ENCODE measurements at places on chromosomes 3 and 15.

DNA sequence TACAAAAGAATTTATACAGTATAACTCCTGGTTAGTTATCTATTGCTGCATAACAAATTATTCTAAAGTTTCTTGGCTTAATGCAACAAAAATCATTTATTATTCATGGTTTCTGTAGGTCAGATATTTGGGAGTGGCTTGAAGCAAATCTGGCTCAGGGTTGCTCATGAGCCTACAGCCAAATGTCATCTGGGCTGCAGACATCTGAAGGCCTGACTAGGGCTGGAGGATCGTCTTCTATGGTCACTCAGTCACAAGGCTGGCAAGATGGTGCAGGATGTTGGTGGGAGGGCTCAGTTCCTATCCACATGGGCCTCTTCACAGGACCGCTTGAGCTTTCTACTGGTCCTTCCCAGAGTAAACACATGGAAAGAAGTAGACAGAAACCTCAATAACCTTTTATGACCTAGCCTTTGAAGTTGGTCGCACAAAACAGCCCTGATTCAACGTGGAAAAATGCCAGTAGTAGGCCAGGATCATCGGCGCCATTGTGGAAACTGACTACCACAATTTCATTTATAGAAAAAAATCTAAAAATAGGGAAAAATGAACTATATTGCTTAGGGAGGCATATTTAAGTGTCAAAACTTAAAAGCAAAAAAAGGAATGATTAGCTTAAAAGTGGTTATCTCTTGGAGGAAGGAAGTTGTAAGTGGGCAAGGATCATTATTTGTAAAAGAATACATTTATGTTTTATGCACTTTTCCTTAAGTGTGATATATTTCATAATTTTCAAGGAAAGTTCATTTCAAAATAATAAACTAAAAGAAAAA is 9.9 kb upstream of the MITF start:
- DNase-seq = no peak

- no peak for DNase-seq
Observed at GRCh38 chr3:108159865-108160264, 62.4 kb downstream of the IFT57 start.

DNA sequence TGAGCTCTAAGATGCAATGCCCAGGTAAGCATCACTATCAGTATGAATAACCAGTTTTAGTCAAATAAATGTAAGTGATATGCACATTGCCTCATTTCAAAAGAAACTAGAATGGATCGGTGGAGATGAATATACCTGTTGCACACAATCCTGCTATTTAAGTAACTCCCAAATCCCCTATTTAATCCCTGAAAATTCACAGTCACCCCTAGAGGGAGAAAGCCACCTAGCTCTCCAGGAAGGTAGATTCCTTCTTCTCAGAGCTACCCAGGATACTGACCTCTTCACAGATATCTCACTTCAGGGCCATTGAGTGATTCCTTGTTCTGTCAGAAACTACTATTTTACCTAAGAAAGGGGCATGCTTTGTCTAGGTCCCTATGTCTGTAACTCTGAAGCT is 11.7 kb downstream of the LSAMP start:
- no peak for DNase-seq

- no peak for DNase-seq
Observed at GRCh38 chr3:66390013-66390412, 110.8 kb downstream of the LRIG1 start.

- peak; percentile 83 for DNase-seq
Observed at GRCh38 chr3:193962986-193963685, 172.8 kb upstream of the HES1 start.

- peak; percentile 22 for DNase-seq
Observed at GRCh38 chr3:145776782-145777408, 384.1 kb downstream of the PLOD2 start.

GRCh38 chr3:7733933-7734332 is 767.7 kb upstream of the LMCD1 start:
- no peak for DNase-seq

DNA sequence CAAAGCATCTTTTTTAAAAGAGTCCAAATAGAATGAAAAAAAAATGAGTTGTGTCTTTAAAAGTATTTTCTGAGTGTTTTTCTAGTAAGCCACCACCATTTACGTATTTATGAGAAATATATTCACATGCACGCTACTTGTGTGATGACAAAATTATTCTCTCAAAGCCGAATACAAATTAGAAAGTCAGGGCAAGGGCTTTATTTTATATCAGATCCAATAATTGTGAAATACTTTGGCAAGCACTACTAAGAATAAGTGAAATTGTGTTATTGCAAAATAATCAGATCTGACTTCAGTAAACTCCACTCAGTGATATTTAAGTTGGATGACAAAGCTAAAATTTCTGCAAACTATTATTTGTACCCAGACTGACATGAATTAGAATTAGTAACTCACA is 589.3 kb upstream of the KCNMB2 start:
- no peak for DNase-seq

GRCh38 chr3:171804618-171805389 is 5.5 kb downstream of the PLD1 start:
- DNase-seq = no peak

DNA sequence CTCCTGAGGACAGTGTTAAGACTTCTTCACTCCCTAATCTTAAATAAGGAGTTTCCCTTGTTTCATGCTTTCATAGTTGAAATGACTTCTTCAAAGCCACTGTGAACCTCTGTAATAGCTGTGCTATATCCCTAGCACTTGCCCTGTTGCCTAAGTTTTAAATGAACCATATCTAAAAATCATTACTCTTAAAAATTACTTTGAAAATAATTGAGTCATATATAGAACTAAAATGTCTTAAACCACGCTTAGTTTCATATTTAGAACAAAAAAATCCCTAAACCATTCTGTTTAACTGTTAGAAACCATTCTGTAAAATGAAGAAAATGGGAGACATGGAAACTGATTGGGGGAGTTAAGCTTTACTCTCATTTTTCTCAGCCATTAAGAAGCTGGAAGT is 29.8 kb downstream of the DNAJC19 start:
- DNase-seq = peak; percentile 20

- DNase-seq = no peak
Observed at GRCh38 chr3:139394116-139394515, 4.7 kb upstream of the COPB2 start.

DNA sequence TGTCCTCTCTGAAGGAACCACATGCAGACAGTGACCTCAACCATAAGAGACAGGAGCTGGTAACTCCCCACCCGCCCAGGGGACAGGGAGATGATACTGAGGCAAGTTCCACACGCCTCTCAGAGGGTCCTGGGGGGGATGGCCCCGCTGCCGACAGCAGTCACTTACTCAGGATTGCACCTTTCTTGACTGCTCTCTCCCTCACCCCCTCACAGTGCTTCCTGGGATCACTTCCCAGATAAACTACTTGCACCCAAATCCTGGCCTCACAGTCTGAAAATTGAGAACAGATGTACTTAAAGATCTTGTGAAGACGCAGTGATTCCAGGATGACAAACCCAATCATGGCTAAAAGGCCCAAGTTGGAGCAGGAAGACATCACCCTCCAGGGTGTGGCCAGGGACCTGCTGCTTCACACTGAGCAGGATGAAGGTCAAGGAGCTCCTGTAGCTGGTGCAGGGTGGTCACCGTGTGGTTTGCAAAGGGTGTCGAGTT is 207.6 kb downstream of the ADAMTS17 start:
- DNase-seq = no peak

DNA sequence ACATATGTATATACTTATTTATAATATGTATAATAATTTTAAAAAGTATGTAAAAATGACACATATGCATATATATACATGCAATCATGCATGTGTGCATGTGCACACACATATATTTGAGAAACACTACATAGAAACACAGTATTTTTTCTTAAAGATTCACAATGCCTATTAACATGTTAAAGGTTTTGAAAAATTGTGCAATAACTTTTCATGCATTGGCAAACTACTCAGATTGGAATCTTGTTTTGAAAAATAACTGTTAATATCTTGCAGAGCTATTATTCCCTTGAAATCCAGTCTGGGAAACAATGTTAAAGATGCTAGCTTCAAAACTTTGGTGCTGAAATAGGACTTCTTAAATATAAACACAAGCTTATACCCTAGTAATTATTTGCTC is 256.2 kb upstream of the P2RY1 start:
- no peak for DNase-seq

- peak; percentile 70 for DNase-seq
Observed at GRCh38 chr3:27927882-27928281, 205.8 kb upstream of the EOMES start.

DNA sequence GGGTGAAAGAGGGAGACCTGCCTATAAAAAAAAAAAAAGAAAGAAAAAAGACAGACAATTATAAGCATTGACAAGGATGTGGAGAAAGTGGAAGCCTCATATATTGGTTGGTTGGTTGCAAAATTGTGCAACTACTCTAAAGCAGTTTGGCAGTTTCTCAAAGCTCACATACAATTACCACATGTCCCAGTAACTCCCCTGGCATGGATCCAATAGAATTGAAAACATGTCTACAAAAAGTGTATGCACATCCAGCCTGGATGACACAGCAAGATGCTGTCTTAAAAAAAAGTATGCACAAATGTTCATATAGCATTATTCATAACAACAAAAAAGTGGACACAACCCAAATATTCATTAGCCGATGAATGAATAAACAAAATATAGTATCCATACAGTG is 19.5 kb downstream of the SETMAR start:
- DNase-seq = no peak

DNA sequence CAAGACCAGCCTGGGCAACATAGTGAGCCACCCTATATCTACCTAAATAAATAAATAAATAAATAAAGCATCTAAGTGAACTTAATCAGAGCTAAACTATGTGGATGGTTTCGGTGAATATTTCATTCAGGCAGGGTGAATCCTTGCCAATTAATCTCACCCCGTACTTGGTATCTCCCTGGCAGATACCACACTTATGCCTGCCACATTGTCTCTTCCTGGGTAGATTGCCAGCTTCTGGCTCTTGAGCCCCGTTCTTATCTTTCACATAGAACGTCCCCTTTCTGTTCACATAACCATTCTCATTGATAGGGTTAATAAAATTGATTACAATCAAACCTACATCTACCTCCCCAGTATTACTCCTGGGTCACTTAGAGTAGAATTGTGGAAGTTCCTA is 7.0 kb downstream of the SNAP23 start:
- no peak for DNase-seq

GRCh38 chr3:7209098-7209497 is 348.2 kb downstream of the GRM7 start:
- DNase-seq = peak; percentile 10

DNA sequence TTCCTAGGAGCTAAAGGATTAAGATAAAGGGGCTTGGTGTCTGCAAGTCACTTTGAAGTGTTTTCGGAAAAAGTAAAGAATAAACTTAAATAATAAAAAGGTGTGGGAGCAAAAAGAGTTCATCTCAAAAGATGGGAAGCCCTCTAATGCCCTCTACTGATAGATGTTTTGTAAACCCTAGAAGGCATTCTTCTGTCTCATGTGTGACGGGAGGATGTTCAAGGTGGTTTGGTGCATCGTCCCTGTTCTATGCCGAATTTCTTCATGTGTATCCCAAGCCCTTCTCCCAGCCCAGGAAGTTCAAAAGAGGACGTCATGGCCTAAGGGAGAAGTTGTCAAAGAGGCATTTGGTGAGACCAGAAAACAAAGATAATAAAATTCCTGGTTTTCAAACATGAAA is 37.2 kb downstream of the CCK start:
- no peak for DNase-seq

GRCh38 chr15:57440799-57441198 is 64.5 kb downstream of the CGNL1 start:
- DNase-seq = no peak

DNA sequence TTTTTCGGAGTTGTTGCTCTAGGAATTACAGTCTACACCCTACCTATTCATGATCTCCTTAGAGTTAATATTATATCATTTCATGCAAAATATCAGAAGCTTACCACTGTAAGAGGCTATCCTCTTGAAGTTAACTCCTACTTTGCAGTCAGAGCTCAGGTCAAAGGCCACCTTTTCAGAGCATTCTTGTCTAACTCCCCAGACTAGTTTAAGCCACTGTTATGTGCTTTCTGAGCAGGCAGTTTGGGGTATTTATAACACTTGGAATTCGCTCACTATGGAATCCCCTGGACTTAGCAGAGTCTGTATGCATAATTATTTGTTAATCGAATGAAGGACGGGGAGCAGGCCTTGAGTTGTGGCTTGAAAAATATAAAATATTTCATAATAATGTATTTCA is 21.7 kb downstream of the MED12L start:
- no peak for DNase-seq

- DNase-seq = no peak
Observed at GRCh38 chr15:69435985-69436384, 16.6 kb upstream of the RPLP1 start.

- DNase-seq = no peak
Observed at GRCh38 chr3:9244495-9245183, 4.8 kb downstream of the SRGAP3 start.

- no peak for DNase-seq
Observed at GRCh38 chr3:2268779-2269178, 170.1 kb downstream of the CNTN4 start.

DNA sequence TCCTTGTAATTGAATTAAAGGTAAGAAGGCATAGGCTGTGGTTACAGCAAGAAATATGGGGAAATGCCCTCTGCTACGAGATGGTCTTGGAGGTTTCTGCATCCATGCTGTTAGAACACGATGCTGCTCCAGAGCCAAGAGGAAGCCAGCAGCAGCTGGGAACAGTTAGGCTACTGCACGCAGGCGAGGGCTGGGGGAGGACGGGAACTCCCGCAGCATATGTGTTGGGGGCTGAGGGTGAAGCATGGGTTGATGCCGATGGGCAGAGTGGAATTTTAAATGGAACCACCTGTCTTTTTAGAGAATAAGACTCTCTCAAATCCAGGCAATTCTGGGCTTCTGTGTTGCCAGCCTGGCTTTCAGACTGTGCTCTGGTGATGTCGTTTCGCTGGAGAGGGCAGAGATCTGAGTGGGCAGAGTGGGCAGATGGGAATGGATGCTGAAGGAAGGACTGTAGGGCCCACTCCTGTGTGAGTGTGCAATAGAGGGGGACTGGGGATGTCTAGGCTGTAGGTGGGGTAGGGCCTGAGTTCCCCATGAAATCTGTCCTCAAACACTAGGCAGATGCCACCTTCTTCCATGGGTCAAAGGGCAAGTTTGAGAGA is 417.0 kb upstream of the TPM1 start:
- DNase-seq = no peak

- peak; percentile 20 for DNase-seq
Observed at GRCh38 chr15:93028632-93029213, 60.3 kb downstream of the RGMA start.

DNA sequence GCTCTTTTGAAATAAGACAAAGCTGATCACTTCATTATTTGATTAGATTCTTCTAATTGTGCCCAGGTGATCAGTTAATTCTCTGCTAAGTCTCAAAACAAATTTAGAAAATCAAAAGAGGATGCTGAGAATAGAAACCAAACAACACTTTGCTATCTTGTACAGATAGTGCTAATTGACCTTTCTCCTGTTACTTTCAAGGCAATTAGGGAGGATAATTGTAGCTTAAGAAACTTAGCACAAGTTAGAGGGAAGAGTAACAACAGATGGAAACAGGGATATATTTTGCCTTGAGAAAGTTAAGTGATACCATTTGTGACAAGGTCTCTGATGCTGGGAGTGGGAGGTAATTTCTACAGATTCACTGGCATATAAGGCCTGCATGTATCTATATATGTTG is 344.8 kb upstream of the GRM7 start:
- no peak for DNase-seq

Measured in activated CD4-positive, alpha-beta T cell treated with anti-CD3 and anti-CD28 coated beads, Interleukin-10, Interleukin-2, amounts not matched to agents 100 ng/mL and 50 ng/mL, durations not matched to agents 16 hours and 8 hours (primary cell).